Stimulated activated CD4-positive, alpha-beta T cell treated with anti-CD3 and anti-CD28 coated beads, Interleukin-15, amount 100 ng/mL, for 48 hours (primary cell): ENCODE measurements at places on chromosomes 4 and X.

DNA sequence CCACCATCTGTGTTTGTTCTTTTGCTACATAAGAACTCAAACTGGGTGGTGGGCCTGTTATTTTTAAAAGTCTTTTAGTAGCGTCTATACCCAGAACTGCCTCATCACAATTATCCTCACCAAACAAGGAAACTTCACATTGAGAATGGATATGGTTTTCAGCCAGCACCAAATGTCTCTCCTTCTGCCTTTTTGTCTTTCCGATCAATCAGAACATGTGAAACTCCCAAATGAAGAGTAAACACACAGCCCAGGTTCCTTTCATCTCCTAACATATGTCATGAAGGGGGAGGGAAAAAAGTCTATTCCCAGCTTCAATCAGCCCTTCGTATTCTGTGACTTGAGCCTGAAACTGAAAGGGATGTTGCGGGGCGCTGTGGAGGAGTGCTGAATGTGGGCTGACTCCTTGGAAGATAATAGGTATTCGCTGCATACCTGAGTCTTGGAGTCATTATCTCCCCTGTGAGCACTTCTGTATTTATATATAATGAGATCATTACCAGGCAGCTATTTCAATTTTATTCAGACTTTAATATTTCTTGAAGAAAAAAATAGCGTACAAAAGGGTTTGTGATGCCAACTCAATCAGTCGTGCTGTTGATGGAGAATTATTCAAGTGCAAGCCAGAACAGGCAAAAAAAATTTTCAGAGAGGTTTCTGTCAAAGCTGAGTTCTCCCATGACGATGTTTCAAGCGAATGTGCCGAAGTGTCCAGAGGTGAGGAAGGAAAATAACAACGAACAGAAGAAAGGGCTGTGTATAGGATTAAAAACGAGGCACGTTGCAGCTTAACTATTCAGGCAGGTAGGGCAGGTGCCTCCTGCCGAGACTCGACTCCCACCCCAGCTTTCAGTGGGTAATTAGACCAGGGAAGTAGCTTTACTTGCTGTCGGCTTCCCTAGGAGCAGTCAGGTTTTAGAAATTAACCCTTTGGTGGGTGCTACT is 163.9 kb upstream of the NOCT start:
- DNase-seq, result no peak

DNA sequence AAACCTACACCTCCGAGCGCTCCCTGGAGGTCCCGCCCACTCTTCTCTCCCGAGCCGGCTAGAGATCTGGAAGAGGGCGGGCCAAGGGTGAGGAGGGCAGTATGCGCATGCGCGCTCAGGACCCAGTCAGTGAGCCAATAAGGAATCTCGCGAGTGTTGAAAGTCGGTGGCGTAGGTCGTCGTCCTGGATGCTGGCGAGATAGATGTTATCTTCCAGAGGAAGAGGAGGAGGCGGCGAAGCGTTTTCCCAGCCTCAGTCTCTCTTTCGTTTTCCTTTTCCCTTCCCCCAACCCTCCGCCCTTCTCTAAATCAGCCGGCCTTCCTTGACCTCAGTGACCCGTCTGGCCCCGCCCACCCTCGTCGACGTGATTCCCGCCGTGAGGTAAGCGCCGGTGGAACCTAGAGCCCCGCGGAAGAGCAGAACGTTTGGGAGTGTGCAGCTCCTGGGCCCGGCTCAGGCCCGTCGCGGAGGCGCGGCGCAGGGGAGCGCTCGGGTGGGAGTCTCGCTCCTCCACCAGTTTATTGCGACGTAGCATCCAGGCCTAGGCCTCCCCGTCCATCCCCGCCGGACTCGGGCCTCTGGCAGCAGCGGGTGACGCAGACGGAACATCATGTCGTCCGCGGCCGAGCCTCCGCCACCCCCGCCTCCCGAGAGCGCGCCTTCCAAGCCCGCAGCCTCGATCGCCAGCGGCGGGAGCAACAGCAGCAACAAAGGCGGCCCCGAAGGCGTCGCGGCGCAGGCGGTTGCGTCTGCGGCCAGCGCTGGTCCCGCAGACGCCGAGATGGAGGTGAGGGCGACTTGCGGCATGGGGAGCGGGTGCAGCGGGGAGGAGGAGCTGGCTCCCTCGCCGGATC is at the start of gene SMARCA5:
Gene SMARCA5, plus strand, starts transcription at position 389 of the 855 bp plus-strand sequence. Its CDS starts 223 bp downstream, at position 612.
- DNase-seq, result peak; percentile 93

- no peak for DNase-seq
These were observed 58.6 kb downstream of the GPC3 start for GRCh38 chrX:133926809-133927208.

DNA sequence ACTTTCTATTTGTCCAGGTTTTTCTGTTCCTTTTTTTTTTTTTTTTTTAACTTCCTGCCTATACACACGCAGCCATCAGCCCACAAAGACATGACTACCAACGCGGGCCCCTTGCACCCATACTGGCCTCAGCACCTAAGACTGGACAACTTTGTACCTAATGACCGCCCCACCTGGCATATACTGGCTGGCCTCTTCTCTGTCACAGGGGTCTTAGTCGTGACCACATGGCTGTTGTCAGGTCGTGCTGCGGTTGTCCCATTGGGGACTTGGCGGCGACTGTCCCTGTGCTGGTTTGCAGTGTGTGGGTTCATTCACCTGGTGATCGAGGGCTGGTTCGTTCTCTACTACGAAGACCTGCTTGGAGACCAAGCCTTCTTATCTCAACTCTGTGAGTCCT is 2.1 kb downstream of the EBP start:
- DNase-seq, result no peak

DNA sequence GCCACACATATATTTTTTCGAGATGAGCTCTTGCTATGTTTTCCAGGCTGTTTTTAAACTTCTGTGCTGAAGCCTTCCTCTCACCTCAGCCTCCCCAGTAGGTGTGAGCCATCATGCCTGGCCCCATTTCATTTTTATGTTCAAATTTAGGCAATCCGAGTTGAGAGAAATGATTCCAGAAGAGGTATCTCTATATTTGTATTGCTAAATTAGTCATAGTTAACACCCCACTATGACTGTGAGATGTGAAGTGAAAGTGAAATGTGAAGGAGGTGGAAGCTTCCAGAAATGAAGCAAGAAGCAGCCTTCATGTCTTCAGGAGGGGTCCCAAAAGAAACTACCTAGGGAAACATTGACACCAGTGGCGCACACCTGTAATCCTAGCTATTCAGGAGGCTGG is 17.7 kb downstream of the APELA start:
- DNase-seq, result no peak

DNA sequence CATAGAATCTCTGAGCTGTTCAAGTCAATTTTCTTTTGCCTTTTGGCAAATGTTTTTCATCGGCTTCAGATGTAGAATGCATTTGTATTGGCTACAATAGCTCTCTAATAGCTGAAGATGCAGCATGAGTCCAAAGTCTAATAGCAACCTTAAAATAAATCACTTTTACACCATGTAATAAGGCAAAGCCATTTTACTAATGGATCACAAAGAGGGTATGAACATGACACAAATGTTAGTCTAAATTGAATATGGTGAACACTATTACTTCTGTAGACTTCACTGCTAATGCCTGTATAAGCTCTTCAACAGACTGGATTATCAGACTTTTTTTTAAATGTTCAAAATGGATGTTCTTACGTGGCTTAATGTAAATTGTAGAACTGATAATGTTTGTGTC is 645.3 kb downstream of the TLL1 start:
- no peak for DNase-seq

GRCh38 chrX:73563738-73564068 is 706 bp downstream of the CHIC1 start:
- no peak for DNase-seq

DNA sequence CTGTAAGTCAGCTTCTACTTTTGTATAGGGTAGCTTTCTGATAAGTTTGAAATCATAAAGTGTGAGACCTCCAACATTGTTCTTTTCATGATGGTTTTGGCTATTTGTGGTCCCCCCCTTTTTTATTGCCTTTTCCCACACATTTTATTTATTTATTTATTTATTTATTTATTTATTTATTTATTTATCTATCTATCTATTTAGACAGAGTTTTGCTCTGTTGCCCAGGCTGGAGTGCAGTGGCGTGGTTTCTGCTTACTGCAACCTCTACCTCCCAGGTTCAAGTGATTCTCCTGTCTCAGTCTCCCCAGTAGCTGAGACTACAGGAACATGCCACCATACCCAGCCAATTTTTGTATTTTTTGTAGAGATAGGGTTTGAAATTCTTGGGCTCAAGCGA is 9.7 kb upstream of the MTHFD2L start:
- no peak for DNase-seq
